Activated CD4-positive, alpha-beta T cell treated with anti-CD3 and anti-CD28 coated beads, Interleukin-2, amount 10 ng/mL, durations not matched to agents 24 days and 14 days (primary cell): ENCODE measurements at places on chromosomes 4 and X. TPM values are rescaled to one million over a fixed set of nuclear protein-coding genes. Genes with fewer than 3 reads are reported as not detected.
A peak's percentile ranks its signal among the peaks of the same experiment; 100 is the strongest.

- no peaks in the 10 kb centered on the region for H3K36me3 ChIP-seq
- H3K27ac ChIP-seq, result no peak overlapping the region
- no peaks in the 10 kb centered on the region for H3K27me3 ChIP-seq
- DNase-seq, result no peak
Observed at GRCh38 chr4:103915224-103915869, 195.6 kb upstream of the TACR3 start.

Gene CCDC149
- total RNA-seq, result not detected in 2 replicates

Gene HSD17B13
- 0.19 TPM in 2 replicates for total RNA-seq

DNA sequence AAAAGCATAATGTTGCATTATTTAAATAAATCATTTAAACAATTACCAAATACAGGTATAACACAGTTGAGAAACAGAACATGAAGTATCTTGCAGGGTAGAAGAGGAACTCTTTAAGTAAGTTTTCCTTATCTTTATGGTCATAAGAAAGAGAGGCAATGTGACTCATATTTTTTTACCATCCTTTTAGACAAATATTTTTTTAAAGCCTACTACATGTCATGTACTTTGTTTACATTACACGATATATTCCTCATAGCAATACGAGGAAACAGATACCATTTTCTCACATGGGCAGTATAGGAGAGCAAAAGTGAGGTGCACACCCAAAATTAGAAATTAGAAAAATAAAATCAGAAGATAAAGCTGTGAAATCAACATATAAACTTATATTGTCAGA, 49.3 kb upstream of the EPHA5 start:
- H3K27ac ChIP-seq, result no peak overlapping the region
- no peak overlapping the region for H3K4me3 ChIP-seq
- no peak for DNase-seq
- no peaks in the 10 kb centered on the region for H3K36me3 ChIP-seq
- H3K4me1 ChIP-seq, result no peaks in the 10 kb centered on the region
- no peaks in the 10 kb centered on the region for H3K27me3 ChIP-seq

DNA sequence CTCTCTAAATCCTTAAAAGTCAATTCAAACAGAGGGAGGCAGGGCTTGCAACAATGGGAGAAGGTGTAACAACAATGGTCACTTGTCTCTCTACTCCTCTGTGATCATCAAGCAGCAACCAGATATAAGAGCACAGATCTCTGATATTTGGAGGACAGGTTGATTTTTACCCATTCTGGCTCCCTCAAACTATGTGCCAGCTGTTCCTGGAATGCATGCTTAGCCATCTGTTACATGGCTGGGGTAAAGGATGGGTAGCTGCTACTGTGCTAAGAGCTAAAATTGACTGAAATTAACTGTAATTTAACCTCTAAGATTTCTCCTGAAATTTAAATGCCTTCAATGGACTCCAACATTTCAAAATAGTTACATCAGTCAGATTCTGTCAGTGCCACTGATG, 1459.9 kb downstream of the PCDH7 start:
- H3K27me3 ChIP-seq, result no peaks in the 10 kb centered on the region
- DNase-seq, result no peak
- no peaks in the 10 kb centered on the region for H3K4me1 ChIP-seq
- H3K36me3 ChIP-seq, result no peaks in the 10 kb centered on the region
- H3K4me3 ChIP-seq, result no peak overlapping the region

GRCh38 chr4:77358315-77358928, 201.4 kb downstream of the CCNG2 start:
- no peak overlapping the region for H3K27ac ChIP-seq
- peaks cover 3% of the 10 kb centered on the region for H3K27me3 ChIP-seq
- no peaks in the 10 kb centered on the region for H3K36me3 ChIP-seq
- DNase-seq, result peak; percentile 65
- H3K4me3 ChIP-seq, result no peak overlapping the region

Gene SH3RF1
- 0.66 and 0.68 TPM in 2 replicates for total RNA-seq

DNA sequence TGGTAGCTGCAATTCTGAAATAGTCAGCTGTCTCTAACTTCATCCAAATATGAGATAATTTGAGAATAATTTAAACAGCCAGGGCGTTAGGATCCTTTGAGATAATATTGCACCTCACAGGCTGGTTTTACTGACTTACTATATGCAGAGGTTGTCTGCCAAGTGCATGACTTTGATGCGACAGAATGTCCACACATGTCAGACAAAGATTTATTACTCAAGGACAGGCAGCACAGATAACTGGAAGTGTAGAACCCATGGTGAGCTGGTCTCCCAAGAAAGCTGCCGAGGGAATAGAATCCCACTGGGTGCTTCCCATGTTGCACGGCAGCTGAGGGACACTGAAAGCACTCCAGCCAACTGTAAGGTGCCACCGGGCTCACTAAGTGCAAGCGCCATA, 166.2 kb upstream of the GALNTL6 start:
- no peaks in the 10 kb centered on the region for H3K27me3 ChIP-seq
- peaks cover 7% of the 10 kb centered on the region for H3K4me1 ChIP-seq
- no peak overlapping the region for H3K27ac ChIP-seq

Gene SLC9A6
- 10.9 and 12.4 TPM in 2 replicates for total RNA-seq

DNA sequence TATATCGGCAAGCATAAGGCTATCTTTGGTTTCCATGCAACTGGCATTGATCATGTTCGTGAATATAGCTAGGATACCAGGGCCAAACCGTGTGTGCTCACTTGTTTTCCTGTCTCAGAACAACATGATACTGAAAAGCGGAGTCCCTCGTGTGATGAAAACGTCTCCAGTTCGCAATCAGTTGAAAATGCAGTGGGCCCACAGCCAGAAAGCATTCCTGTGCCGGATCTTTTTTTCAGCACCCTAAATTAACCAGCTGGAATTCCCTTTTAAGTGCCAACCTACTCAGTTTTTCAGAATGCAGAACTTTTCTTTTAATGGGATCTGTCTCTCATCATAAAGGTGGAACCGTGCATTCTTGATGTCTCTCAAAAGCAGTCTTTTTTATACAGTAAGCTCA, 130.8 kb upstream of the FRG1 start:
- H3K27ac ChIP-seq, result no peak overlapping the region
- no peaks in the 10 kb centered on the region for H3K36me3 ChIP-seq
- peaks cover 18% of the 10 kb centered on the region for H3K27me3 ChIP-seq
- DNase-seq, result no peak
- no peak overlapping the region for H3K4me3 ChIP-seq

Gene NDNF
- 0.14 TPM in 1 of 2 replicates, not detected in the other for total RNA-seq

GRCh38 chr4:122500852-122501501, 44.5 kb upstream of the IL2 start:
- peaks cover 29% of the 10 kb centered on the region for H3K4me1 ChIP-seq
- H3K36me3 ChIP-seq, result peaks cover 5% of the 10 kb centered on the region
- DNase-seq, result no peak
- no peak overlapping the region for H3K4me3 ChIP-seq

Gene ITGB1BP2
- 6.4 and 7.3 TPM in 2 replicates for total RNA-seq

DNA sequence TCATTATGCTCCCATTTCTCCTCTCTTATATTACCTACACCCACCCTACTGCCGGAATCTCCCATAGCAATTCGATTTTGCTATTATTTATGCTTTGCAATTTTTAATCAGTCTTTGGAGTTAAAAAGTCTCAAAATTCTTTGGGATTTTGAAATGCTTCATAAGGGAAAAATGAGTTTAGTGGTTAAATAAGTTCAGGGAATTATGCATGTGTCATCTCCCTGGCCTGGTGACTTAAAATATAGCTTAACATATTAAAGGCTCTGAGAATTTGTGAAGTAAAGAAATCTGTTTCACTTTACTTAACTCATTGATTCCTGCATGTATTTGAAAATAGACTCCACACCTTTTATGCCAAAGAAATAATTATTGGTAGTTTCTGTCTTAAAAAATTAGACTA, 185.1 kb upstream of the DIPK2B start:
- H3K4me3 ChIP-seq, result no peak overlapping the region
- no peaks in the 10 kb centered on the region for H3K27me3 ChIP-seq
- no peak overlapping the region for H3K27ac ChIP-seq
- no peaks in the 10 kb centered on the region for H3K4me1 ChIP-seq
- DNase-seq, result no peak

Gene ADGRG2
- total RNA-seq, result not detected in 2 replicates

- no peak overlapping the region for H3K4me3 ChIP-seq
- H3K27ac ChIP-seq, result no peak overlapping the region
- no peaks in the 10 kb centered on the region for H3K4me1 ChIP-seq
Observed at GRCh38 chrX:32749070-32749469, 462.3 kb downstream of the DMD start.

Gene GJB1
- not detected in 2 replicates for total RNA-seq

Gene TEX13B
- not detected in 2 replicates for total RNA-seq

Gene MAGEA2
- total RNA-seq, result not detected in 2 replicates

DNA sequence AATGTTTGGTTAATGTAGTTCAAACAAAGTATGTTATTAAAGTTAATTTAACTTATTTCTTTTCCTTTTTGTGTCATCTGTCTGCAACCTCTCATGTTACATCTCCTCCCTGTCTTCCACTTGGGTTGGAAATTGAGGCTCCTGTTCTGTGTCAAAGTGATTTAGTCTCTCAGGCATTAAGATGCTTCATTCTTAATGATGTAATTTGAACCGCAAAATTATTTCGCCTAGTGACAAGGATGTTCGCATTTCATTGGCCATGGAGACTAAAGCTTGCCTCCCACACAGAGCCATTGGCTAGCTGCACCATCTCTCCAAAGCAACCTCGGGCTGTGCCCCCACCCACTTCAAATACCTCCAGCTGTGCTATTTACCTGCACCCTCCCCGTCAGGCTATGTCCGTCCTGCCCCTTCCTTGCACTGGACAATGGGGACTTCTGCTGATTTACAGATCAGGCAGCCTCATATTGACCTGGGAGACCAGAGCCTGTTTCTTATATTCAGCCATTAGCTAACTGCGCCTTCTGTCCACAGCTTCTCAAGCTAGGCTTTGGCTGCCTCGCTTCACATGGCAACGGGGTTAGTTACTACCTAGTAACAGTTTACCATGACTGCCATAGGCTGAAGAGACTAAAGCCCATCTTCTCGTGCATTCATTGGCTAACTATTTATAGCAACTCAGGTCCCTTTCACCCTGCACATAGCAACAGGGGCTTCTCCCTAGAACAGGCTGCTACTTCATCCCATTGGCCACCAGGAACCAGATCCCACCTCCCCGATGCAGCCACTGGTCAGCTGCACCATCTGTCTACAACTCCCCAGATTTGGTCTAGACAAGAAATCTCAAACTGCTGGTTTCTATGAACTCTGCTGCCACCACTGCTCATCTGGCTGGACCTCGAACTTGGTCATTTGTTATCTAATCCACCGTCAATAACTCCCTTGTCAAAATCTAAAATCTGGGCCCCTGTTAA, 8.6 kb upstream of the ZNF157 start:
- no peak overlapping the region for H3K27ac ChIP-seq
- no peaks in the 10 kb centered on the region for H3K36me3 ChIP-seq
- H3K4me3 ChIP-seq, result no peak overlapping the region
- H3K27me3 ChIP-seq, result no peaks in the 10 kb centered on the region
- H3K4me1 ChIP-seq, result peaks cover 9% of the 10 kb centered on the region

DNA sequence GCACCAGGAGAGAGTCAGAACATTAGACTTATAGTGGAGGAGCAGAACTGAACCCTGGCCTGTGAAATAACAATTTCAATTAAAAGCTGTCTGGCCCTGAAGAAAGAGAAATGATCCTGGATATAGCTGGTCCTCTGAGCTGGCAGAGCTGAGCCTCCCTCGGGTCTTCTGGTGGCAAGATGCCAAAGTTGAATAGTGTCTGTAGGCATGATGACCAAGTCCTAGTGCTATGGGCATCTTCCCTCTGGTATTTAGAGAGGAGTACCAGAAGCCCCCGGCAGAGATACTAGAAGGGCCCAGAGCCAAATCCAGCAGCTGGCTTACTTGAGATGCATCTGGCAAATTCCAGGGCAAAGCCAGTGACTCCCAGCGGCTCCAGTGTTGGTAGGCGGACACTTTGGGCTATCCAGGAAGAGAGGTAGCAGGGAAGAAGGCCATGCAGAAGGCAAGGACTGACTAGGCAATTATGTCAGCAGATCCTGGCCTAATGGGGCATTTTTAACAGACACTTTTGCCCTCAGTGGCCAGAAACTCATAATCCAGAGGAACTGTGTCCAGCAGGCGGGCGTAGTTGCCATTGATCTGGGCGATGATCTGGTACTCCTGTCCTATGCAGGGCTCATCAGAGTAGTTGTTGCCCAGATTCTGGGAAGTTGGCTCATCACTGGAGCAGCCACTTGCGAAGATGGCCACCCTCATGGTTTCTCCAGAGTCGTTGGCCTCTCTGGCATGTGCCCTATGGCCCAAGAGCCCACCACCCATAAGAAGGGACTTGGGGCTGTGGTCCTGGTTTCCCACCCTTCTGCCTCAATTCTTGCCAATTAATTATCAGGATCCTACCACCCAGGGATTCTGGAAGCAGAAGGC, 17.9 kb downstream of the VSIG4 start:
- no peak overlapping the region for H3K4me3 ChIP-seq
- H3K27ac ChIP-seq, result no peak overlapping the region
- H3K36me3 ChIP-seq, result peaks cover 13% of the 10 kb centered on the region
- no peak for DNase-seq
- H3K27me3 ChIP-seq, result no peaks in the 10 kb centered on the region

Gene NXF2B
- total RNA-seq, result not detected in 2 replicates

Gene DNAAF6
- total RNA-seq, result not detected in 2 replicates

Gene IL15
- 0.86 and 0.92 TPM in 2 replicates for total RNA-seq

GRCh38 chrX:81168391-81168790, 33.3 kb downstream of the HMGN5 start:
- no peak overlapping the region for H3K27ac ChIP-seq
- H3K4me1 ChIP-seq, result no peaks in the 10 kb centered on the region
- H3K36me3 ChIP-seq, result no peaks in the 10 kb centered on the region
- no peak overlapping the region for H3K4me3 ChIP-seq
- no peak for DNase-seq

Gene ANKRD37
- 16.3 and 17.2 TPM in 2 replicates for total RNA-seq

Gene LDOC1
- total RNA-seq, result 4.4 and 7.1 TPM in 2 replicates

Gene POLR2B
- 154 and 158 TPM in 2 replicates for total RNA-seq

DNA sequence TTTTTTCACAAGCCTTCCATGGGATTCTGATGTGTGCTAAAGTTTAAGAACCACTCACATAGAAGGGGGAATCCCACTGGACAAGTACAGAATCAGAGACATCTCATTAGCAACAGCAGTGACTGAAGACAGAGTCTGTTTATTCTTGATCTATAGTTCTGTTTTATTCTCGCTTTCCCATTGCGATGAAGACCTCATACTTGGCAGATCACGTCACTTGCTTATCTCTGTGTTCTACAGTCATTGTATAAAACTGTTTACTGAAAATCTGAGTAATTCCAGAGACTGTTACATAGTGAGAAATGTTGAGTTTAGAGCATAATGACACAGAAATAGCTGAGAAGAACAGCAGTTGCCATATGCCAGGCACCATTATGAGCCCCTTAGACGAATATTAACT, 185.5 kb downstream of the PTTG2 start:
- DNase-seq, result no peak
- H3K27me3 ChIP-seq, result no peaks in the 10 kb centered on the region
- H3K4me3 ChIP-seq, result no peak overlapping the region
- H3K4me1 ChIP-seq, result no peaks in the 10 kb centered on the region
- no peak overlapping the region for H3K27ac ChIP-seq

DNA sequence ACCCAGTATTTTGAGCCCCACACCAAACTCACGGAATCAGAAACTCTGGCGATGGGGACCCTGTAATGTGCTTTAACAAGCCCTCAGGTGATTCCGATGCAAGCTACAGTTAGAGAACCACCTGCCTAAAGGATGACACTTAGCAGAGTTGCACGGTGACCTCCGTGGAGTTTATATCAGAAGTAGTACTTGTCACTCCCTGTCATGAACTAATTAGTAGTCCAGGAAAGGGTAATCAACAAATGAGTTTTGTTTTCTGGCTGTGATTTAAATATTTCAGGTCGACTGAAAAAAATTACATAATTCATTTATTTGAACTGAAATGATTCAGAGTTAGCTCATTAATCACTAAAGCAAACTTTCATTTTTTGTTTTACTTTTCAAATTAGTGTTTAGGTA, 56.4 kb downstream of the TMA16 start:
- no peak overlapping the region for H3K27ac ChIP-seq
- no peak for DNase-seq
- no peak overlapping the region for H3K4me3 ChIP-seq
- peaks cover 5% of the 10 kb centered on the region for H3K4me1 ChIP-seq
- H3K36me3 ChIP-seq, result no peaks in the 10 kb centered on the region
- H3K27me3 ChIP-seq, result no peaks in the 10 kb centered on the region
